SK-N-SH (cell line): ENCODE measurements at places on chromosomes 1 and 21. TPM values are rescaled to one million over a fixed set of nuclear protein-coding genes. Genes with fewer than 3 reads are reported as not detected.

DNA sequence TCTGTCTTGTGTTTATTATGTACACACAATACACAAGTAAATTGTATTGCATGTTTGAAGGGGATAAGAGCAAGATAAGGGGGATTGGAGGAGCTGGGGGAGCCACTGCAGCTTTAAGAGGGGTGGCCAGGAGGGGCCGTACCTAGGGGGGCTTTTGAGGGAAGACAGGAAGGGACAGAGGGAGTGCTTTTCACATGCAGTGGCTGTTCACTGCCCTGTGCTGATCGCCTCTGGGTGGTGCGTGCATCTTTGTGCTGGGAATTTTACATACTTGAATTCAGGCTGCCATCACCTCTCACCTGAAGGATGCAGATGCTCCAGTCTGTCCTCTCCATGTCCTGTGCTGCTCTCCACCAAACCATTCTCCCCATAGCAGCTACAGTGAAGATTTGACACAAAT is 179.5 kb downstream of the PTPRU start:
- DNase-seq, result no peak
- no peaks in the 10 kb centered on the region for H3K27me3 ChIP-seq
- no peaks in the 10 kb centered on the region for H3K4me1 ChIP-seq

- H3K4me3 ChIP-seq, result no peak overlapping the region
- peaks cover 78% of the 10 kb centered on the region for H3K36me3 ChIP-seq
- no peaks in the 10 kb centered on the region for H3K4me1 ChIP-seq
- H3K27me3 ChIP-seq, result no peaks in the 10 kb centered on the region
- no peak overlapping the region for H3K27ac ChIP-seq
These were observed 11.8 kb downstream of the CEPT1 start for GRCh38 chr1:111151838-111152237.

DNA sequence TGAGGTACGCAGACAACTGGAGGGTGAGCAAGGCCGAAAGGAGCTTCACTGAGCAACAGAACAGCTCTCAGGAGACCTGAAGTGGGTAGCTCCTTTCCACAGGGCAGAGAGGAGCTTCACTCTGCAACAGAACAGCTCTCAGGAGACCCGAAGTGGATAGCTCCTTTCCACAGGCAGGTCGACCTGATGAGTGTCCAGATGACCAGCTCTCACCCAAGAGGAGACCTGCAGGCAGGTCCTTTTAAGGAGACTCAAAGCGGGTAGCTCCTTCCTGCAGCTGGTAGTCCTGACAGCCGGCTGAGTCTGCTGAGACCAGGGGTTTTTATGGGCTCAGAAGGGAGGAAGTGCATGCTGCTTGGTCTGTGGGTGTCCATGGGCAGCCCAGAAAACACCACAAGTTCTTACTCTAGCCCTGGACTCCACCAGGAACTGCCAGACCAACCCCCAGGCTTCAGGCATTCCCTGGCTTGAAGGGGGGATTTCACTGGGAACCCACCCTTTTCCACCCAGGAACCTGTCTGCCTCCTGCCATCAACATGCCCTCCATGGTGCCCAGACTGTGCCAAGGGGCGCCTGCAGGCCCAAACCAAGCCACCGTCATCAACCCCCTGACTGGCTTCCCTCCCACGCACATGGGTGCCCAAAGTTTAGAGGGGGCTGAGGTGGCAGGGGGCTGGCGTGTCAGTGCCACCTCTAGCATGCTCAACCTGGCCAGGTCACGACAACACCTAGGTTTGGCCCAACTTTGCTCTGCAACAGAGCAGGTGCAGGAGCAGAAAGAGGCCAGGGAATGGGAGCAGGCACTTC is 43.6 kb downstream of the ZBTB8OS start:
- no peaks in the 10 kb centered on the region for H3K27me3 ChIP-seq
- DNase-seq, result no peak
- H3K4me3 ChIP-seq, result no peak overlapping the region
- no peaks in the 10 kb centered on the region; the same call in 1 of the 2 replicates for H3K4me1 ChIP-seq
- no peaks in the 10 kb centered on the region; the same call in 1 of the 2 replicates for H3K36me3 ChIP-seq
- no peak overlapping the region for H3K27ac ChIP-seq

The OMA1 gene
- 6.9 and 9.1 TPM in 2 replicates for polyA plus RNA-seq

DNA sequence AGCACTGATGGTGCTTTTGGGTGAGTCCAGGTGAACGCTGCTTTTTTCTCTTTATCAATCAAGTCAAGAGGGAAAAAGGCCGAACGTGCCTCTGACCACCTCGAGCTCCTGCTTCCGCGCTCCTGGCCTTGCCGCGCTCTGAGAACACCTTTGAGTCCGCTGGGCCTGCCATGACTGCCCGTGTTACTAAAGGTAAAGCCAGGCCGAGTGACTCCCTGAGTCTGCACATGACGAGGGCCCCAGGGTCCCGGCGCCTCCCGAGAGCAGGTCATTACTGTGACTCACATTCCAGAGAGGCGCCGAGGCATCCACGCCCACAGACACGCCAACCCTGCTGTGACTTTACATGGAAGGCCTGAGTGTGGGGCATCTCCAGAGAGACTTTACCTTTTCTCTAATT is 11.1 kb downstream of the POFUT2 start:
- peaks cover 91% of the 10 kb centered on the region for H3K36me3 ChIP-seq
- no peak overlapping the region for H3K4me3 ChIP-seq
- no peak for DNase-seq
- no peak overlapping the region for H3K27ac ChIP-seq
- no peaks in the 10 kb centered on the region for H3K27me3 ChIP-seq
- H3K4me1 ChIP-seq, result no peaks in the 10 kb centered on the region

- no peak for DNase-seq
- H3K4me3 ChIP-seq, result no peak overlapping the region
- no peaks in the 10 kb centered on the region for H3K4me1 ChIP-seq
- H3K27me3 ChIP-seq, result no peaks in the 10 kb centered on the region
These were observed 2.0 kb downstream of the AGRN start for GRCh38 chr1:1021920-1022259.

The PEAR1 gene
- polyA plus RNA-seq, result 1.2 and 1.7 TPM in 2 replicates
